Progenitor cell of endocrine pancreas (in vitro differentiated cells): ENCODE measurements at places on chromosomes 3 and 15.

DNA sequence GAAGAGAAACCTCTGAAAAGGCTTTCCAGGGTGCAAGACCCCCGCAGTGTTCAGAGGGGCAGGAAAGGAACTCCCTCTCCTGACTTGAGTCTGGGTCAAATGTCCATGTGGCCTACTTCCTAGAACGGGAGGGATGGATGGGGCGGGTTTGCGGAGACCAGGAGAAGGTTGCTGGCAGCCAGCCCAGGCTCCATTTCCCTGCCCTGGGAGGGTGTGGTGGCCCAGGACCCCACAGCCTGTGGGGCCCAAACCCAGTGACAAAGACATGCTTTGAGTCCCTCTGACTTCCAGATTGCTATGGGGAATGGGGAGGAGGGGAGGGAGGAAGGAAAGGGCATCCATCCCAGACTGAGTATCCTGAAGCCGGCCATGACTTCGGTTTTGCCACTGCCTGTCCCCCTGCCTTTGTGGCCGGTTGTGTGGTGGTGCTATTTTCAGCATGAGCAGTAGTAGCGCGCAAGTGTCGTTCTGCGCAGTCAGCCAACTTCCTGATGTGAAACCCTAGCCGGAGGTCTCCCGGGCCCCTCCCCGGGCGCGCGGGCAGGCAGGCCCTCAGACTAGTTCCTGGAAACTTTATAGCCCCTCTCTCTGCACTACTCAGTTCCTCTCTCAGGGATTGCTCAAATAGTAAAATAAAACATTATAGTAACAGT, 24.4 kb downstream of the MAGEF1 start:
- no peak for DNase-seq

GRCh38 chr3:53109891-53110771, 20.1 kb downstream of the RFT1 start:
- DNase-seq: no peak

DNA sequence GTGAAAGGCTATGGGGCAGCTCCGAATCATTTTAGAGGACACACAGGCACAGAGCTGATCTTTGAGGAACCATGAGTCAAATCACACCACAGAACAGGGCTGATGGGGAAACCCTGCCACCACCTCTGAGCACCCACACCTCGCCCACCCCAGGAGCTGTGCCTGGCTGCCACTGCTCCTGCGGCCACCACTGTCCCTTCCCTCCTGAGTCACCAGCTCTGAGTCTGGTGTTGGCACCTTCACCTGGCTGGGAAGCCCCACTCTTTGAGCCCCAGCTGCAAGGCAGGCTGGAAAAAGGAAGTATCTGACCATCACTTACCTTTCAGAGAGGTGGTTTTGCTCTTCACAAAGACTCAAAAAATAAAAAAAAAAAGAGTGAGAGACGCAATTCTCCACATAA, 63.6 kb upstream of the MEF2A start:
- no peak for DNase-seq

GRCh38 chr3:4629095-4630007, 136.2 kb downstream of the ITPR1 start:
- no peak for DNase-seq

DNA sequence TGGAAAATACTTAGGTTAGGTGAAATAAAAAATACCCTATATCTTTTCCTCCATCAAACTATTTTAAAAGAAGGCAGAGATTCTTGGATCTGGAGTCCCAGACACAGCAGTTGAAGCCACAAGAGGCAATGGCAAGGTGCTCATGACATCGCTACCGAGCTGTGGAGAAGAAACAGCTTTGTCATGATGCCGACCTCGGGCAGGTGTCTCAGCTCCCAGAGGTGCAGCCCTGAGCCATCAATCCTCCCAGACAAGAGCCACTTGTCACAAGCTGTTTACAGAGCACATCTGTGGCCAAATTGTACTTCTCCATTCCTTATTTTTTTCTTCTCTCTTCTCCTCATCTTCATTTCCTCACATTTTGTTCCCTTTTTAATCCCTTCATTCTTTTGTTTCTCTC, 50.8 kb downstream of the GPR176 start:
- DNase-seq: no peak

GRCh38 chr15:80750575-80750974, 28.6 kb upstream of the CEMIP start:
- no peak for DNase-seq

DNA sequence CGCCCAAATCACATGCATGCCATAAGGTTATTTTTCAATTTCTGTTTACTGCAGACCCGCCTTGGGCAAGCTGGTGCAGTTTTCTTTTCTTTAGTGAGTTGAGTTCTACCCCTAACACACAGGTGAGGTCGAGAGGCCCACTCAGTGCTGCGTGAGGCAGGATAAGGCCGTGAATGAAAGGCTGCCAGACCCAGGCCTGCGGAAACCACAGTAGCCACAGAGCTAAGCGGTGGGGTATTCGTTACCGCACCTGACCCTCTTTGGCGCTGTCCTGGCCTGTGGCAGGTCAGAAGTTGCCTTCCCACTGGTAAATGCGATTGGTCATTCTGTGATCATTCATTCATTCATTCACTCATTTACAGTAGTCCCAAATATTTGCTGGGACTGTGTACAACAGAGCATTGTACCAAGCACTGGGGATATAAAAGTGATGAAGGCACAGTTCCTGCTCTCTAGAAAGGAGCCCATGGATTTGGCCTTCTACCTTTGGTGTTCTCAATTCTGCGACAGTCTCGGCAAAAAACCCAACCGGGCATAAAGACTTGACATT, 144.8 kb downstream of the XXYLT1 start:
- DNase-seq: no peak

DNA sequence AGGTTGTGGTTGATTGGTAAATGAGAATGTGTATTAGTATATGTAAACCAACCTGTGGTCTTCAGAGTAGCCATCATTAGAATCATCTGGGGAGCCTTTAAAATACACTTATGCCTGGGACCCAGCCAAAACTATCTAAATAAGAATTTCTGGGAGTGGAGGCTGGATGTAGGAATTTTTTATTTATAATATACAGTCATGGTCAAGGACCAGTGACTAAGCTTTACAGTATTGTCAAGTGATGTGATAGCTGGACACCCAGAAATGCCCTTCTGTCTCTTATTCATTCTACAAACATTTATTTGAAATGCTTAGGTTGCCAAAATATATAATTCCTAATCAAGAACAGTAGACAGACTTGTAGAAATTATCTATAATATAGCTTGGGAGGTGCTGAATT, 132.2 kb downstream of the MBNL1 start:
- no peak for DNase-seq

- no peak for DNase-seq
Observed at GRCh38 chr3:197354568-197355001, 56.2 kb upstream of the DLG1 start.

GRCh38 chr3:65146179-65146578, 458.4 kb upstream of the ADAMTS9 start:
- no peak for DNase-seq

DNA sequence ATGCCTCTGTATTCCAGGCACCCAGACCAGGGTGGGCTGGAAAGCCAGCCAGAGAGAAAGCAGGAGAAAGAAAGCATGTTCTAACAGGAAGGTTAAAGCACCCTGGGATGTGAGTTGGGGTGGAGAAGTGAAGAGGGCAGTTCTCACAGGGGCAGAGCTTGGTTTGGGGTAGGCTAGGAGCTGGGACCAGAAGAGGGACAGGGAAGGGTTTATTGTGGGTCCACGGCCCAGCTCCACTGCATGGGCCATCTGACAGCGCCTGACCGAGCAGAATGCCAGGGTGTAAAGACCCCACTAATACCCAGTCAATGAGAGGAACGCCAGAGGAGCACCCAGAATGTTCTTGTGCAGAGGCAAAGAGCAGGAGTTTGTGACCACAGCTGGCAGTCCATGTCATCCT, 27.1 kb upstream of the MAGEF1 start:
- DNase-seq: no peak

GRCh38 chr3:186342197-186342596, 19.8 kb downstream of the DGKG start:
- DNase-seq: no peak

DNA sequence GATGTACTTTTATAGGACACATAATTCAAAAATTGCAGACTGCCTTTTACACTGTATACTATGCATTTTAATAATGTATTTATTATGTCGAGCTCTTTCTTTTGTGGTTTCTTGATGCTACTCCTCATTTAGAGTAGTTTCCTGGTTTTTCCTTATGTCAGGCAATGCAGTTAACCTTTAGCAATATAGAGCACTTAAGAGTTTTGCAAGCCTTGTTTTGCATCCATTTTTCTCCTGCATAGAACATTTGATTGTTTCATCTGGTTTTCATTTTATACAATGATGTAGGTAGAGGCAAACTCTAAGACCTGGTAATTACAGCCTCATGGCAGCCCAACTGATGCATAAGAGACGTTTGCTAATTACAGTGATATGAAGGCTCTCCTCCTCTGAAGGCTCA, 86.3 kb downstream of the PDZRN3 start:
- DNase-seq: no peak

DNA sequence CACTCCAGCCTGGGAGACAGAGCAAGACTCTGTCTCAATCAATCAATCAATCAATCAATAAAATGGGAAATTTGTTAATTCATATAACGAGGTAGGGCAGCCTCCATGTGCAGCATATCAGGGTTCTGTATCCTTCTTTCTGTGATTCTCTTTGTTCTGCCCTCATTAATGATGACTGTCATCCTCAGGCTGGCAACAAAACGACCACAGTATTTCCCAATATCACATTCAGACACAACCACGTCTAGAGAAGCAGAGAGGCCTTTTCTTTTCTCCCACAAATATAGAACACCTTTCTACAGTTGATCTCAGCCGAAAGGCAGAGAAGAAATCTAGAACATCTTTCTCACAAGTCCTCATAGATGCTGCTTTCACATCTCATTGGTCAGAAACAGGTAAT, 11.2 kb downstream of the CEP19 start:
- no peak for DNase-seq

DNA sequence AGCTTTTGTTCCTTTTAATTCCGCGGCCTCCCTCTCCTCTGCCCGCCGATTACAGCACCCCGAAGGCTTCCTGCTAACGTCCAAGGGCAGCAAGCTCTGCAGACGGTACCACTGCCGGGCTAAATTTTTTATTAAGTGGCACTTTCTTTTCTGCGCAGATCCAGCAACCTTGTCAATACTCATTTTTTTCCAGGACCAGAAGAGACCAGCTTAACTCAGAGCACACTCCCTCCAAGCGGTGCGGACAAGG, 542 bp upstream of the MEIS2 start:
- DNase-seq: peak; percentile 24

- no peak for DNase-seq
Observed at GRCh38 chr3:40169983-40170382, 139.5 kb upstream of the EIF1B start.

DNA sequence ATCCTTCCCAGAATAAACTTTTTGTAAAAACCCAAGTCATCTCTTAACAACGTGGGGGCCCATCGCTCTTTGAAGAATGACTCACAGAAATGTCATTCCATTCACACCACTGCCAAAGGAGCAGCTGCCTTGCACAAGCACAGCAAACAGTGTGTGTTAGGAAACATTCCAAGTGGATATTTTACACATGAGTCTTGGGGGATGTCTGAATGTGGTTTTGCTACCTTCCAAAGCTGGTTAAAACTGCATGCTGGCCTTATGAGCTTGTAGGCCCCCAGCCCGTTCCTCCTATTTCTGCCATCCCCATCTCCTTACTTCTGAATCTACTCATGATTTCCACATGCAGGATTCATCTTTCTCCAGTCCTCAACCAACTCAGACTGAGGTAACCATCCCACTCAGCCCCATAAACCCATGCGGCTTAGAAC, 130.8 kb downstream of the CPNE4 start:
- no peak for DNase-seq

DNA sequence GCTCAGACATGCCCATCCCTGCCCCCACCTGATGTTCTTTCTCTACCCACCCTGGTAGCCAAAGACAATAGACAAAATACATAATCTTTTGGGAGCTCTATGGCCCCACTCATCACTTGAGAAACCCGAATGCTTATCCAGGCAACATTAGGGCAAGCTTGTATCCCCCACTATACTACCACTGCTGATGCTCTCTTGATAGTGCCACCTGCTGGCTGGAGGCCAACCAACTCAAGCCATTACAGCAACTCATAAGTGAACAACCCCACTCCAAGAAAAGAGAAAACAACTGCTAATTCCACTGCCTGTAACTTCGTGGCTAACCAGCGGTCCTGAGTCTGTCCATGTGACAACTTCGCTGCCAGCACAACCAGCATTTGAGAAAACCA, 342.5 kb upstream of the TGFBR2 start:
- DNase-seq: no peak

DNA sequence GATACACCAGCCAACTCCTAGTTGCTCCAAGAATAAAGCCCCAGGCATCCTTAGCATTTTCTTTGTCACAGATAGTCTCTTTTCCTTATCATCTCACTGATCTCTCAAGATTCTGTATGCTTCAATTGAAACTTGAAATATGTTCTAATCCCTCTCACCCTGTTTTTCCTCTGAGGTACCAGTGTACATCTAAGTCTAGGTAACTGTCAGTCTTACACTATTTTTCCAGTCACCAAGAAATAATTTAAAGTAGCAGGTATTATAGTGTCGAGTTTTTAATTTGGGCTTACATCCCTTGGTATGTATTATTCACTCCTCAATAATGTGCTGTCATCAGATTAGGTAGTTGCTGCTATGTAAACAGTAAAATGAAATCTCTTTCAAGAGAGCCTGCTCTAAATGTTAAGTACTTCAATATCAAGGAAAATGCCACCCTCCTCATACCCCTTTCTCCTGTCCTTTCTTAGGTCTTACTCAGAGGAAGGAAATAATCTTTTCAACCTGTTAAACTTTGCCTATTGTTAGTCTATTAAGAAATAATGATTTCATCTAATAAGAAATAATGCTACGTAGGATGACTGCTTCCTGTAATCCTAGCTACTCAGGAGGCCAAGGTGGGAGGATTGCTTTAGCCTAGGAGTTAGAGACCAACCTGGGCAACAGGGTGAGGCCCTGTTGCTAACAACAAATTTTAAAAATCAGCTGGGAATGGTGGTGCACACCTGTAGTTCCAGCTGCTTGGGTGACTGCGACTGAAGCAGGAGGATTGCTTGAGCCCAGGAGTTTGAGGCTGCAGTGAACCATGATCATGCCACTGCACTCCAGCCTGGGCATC, 39.8 kb downstream of the TSC22D2 start:
- DNase-seq: no peak

- DNase-seq: no peak
Observed at GRCh38 chr3:23319366-23320312, 116.5 kb downstream of the UBE2E2 start.

GRCh38 chr15:52306270-52306669, 10.7 kb upstream of the MYO5C start:
- DNase-seq: no peak

DNA sequence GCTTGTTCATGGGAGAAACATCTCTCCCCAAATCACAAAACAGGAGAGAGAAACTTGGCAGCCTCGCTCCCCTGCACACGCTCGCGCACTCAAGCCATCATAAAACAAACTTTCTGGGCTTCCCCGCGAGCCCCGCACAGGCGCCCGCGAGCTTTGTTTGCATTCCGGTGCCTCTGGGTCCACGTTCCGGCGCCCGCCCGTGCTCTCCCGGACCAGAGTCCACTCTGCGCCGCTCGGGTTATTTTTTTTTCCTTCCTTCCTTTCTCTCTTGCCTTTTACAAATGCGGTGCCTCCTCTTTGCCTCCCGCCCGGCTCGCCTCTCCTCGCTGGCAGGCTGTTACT, 363 bp downstream of the MAGI1 start:
- no peak for DNase-seq

GRCh38 chr3:66104535-66104934, 65.8 kb upstream of the MAGI1 start:
- DNase-seq: no peak

GRCh38 chr3:143809121-143809621, 39.1 kb downstream of the SLC9A9 start:
- DNase-seq: no peak

GRCh38 chr15:59528961-59529402, 82.6 kb upstream of the GCNT3 start:
- peak; percentile 82 for DNase-seq
